ENCODE measurements at places on chromosomes 12 and 14.

GRCh38 chr14:95237121-95237957, 80.0 kb upstream of the DICER1 start:
- DNase-seq, result no peak

DNA sequence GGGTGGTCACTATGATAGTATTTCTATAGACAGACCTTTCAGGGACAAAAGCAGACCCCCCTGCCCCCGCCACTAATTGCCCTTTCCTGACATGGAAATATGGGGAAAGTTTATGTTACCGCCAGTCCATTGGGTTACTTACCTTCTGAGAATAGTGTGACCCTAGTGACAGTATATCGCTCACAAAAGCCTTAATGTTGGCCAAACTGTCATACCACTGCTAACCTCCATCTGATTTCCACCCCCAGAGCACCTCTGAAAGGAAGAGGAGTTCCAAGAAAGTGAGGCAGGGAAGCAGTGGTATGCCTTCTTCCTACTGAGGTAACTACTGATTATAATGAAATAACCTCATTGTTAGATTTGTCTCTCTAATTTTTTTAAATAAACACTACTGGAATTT, 67.5 kb upstream of the CCDC91 start:
- DNase-seq, result no peak

DNA sequence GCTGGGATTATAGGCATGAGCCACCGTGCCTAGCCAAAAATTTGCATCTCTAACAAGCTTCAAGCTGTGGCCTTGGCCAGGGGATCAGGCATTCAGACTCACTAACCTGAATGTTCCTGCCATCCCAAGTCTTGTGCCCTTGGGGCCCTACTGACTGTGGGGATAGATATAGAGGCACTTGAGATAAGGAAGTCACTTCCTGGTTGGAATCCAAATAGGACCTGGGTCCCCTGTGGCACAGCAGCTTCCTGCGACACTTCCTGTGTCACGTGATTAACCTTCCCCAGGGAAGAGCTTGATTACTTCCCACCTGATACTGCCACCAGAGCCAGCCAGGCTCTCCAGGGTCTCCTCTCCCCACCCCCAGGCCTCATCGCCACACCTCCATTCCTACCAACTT, 128.2 kb downstream of the BCL11B start:
- DNase-seq, result no peak

GRCh38 chr14:44463356-44464004, 43.6 kb downstream of the FSCB start:
- no peak for DNase-seq

DNA sequence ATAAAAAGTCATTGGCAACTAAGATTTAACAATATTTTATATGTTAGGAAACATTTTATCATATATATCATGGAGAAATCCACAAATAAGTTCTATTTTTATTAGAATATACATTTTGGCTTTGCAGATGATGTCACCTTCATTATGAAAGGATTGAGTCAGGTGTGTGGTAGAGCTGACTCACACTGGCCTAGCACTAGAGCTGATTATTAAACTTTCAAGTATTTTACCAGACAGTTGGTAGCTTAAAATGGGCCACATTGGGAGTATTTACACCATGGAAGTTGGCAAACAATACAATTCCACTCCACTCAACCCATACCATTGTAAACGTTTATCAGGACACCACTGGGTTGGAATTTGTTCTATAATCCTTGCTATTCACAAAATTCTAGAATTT, 1036.6 kb downstream of the TRHDE start:
- no peak for DNase-seq

DNA sequence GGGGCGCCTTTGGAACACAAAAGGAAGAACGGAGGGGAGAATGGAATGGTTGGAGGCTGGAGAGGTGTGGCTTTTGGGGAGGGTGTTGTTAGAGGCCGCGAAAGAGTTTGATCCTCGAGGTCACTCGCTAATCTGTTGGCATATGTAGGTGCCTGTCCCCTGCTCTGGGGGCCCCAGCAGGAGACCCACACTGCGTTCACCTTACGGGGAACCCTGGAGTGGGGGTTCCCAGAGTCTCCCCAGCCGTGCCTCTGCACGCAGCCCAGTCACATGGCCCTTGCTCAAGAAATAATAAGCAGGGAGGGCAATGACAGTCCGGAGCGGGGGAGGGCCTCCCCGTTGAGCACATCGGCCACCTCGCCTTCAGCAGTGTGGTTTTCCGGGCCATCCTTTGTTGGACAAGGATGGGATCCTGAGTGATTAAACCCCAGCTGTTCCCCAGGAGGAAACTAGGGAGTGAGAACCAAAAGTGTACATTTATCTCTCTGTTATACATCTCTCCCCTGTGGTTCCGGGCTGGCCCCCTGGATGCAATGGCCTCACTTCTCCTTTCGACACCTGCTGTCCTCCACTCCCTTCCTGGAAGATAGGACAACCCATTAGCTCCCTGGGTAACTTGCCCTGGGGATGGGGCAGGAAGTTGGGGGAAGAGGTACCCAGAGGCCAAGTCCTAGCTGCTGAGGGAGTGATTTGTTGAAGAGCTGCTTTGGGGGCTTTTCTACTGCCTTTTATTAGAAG, 1.3 kb downstream of the PLEKHG3 start:
- no peak for DNase-seq

DNA sequence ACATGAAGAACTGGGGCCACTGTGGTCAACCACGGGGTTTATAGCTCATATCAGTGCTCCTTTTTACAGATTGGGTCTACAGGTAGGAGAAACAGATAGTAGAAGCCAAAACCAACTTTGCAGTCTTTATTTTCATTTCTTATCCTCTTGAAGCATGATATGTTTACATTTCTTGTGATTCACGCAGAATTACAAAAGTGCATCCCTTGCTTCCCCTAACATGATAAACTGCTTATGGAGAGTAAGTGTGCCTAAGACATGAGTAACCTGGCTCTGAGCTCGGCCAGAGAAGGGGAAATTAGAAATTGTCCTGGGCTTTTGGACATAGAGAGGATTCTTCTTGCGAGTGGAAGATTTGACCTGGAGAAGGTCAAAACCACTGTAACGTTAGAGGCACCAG, 18.4 kb downstream of the PWP1 start:
- DNase-seq, result no peak

GRCh38 chr14:72715850-72716228, 178.1 kb downstream of the DPF3 start:
- DNase-seq, result no peak

- no peak for DNase-seq
Measured at GRCh38 chr14:61444215-61444768, 122.9 kb downstream of the PRKCH start.

GRCh38 chr12:76449583-76449982, 101.4 kb upstream of the BBS10 start:
- DNase-seq, result peak; percentile 9

DNA sequence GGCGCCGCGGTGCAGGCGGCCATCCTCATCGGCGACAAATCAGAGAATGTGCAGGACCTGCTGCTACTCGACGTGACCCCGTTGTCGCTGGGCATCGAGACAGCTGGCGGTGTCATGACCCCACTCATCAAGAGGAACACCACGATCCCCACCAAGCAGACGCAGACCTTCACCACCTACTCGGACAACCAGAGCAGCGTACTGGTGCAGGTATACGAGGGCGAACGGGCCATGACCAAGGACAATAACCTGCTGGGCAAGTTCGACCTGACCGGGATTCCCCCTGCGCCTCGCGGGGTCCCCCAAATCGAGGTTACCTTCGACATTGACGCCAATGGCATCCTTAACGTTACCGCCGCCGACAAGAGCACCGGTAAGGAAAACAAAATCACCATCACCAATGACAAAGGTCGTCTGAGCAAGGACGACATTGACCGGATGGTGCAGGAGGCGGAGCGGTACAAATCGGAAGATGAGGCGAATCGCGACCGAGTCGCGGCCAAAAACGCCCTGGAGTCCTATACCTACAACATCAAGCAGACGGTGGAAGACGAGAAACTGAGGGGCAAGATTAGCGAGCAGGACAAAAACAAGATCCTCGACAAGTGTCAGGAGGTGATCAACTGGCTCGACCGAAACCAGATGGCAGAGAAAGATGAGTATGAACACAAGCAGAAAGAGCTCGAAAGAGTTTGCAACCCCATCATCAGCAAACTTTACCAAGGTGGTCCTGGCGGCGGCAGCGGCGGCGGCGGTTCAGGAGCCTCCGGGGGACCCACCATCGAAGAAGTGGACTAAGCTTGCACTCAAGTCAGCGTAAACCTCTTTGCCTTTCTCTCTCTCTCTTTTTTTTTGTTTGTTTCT, 1.7 kb downstream of the HSPA2 start:
- DNase-seq, result no peak

- no peak for DNase-seq
Measured at GRCh38 chr14:91365552-91365951, 52.1 kb downstream of the CCDC88C start.

- DNase-seq, result peak; percentile 4
Measured at GRCh38 chr12:125272383-125272933, 207.2 kb downstream of the AACS start.

DNA sequence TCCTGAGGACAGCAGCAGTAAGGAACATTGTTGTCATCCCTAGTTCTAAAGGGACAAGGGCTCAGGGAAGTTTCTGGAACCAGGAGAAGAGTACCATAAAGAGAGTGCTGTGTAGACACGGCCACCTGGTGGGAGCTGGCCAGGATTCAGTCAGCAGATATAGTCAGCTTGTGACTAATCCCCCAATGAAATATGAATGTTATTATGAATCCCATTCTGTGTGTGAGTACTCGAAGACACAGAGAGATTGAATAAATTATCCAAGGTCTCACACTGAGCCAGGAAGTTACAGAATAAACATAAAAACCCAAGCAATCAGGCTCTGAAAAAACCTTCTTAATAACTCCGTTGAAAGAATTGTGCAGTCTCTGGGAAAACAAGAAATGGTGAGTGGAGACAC, 1359.5 kb downstream of the AACS start:
- DNase-seq, result no peak

- peak; percentile 85 for DNase-seq
Measured at GRCh38 chr14:67186789-67187584, 2.3 kb upstream of the GARIN2 start.

- no peak for DNase-seq
Measured at GRCh38 chr12:95880895-95881294, 22.1 kb downstream of the SNRPF start.

Data from AG08395 (cell line).